T-helper 9 cell (primary cell): ENCODE measurements at places on chromosomes 13 and 19.

GRCh38 chr19:17527326-17527725 lies 15.9 kb downstream of the PGLS start:
- no peak for DNase-seq

- no peak for DNase-seq
Measured at GRCh38 chr13:50576156-50576555, 267.3 kb downstream of the DLEU7 start.

DNA sequence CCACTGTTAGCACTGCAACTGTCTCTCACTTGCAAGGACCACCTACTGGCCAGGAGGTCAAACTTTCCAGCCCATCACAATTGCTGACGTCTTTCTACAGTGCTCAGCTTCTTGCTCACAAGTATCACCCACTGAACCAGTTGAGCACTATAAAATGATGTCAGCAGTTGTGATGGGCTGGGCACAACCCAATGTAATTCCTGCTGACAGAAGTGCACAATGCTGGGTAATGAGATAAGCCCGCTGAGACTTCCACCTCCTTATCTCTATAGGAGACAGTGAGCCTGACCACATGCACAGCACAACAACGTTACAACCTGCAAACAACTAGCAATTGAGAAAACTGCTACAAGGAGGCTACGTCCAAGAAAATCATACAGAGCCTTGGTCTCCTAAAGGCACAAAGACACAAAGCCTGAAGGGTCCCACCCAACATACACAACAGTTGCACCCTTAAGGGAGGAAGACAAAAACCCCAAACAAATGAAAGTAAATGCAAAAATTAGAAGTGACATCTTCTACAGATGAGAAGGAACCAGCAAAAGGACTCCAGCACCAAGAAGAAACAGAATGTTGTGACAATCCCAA lies 273.2 kb downstream of the LIG4 start:
- DNase-seq = no peak

DNA sequence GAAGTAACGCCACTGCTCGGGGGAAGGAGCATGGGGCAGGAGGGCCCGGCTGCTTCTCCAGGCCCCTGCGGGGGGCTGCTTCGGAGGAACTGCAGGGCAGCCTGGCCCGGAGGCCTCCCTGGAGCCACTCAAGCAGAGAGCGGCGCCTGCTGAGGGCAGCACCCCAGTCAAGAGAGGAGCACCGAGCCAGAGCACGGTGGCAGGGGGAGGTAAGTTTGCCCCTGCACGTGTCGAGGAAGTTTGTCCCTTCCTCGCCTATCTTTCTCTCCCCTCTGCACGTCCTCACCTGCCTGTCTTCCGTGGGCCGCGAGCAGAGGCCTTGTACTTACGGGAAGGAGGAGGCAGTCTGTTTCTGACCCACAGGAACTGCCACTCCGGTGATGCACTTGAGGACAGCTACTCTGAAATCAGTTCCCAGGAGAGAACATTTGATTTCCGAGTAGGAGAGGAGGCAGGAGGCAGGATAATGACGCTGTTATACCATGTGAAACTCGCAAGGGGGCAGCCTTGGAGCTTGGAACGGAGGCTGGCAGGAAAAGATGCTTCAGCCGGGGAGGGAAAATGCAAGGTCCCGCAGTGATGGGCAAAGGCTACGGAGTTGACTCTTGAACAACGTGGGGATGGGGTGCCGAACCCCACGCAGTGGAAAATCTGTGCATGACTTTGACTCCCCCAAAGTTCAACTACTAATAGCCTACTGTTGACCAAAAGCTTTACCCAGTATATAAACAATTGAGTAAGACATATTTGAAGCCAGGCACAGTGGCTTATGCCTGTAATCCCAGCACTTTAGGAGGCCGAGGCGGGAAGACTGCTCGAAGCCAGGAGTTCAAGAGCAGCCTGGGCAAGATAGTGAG lies 5.0 kb downstream of the FFAR1 start:
- DNase-seq = peak; percentile 62

DNA sequence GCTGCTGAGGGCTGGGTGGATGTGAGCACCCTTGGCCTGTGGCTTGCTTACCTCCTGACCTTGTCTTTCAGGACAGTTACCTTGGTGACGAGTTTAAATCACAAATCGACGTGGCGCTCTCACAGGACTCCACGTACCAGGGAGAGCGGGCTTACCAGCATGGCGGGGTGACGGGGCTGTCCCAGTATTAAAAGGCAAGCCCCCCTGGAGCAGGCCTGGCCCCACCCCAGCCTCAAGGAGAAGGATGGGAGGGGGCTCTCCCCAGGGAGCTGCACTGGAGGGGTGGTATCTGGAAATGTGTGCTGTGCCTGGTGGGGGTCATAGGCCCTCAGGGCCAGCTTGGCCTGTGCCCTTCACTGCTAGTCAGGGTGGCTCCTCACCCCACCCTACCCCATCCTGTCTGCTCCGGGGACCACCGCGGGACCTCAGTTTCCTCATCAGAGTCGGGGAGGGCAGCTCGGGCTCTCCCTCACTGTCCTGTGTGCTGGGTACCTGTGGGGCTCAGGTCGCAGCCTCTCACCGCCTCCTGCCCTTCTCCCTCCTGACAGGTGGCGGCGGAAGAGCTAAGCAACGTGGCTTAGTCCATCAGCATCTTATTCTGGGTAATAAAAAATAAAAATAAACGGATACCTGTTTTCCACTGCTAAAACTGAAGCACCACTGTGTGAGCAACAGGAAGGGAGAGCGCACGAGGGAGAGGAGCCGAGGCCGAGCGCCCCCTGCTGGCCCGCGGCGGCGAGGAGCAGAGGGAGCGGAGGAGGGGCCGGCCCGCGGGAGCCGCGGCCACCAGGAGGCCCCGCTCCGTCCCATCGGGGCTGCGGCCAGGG lies 29.8 kb downstream of the CERS1 start:
- DNase-seq = peak; percentile 63

DNA sequence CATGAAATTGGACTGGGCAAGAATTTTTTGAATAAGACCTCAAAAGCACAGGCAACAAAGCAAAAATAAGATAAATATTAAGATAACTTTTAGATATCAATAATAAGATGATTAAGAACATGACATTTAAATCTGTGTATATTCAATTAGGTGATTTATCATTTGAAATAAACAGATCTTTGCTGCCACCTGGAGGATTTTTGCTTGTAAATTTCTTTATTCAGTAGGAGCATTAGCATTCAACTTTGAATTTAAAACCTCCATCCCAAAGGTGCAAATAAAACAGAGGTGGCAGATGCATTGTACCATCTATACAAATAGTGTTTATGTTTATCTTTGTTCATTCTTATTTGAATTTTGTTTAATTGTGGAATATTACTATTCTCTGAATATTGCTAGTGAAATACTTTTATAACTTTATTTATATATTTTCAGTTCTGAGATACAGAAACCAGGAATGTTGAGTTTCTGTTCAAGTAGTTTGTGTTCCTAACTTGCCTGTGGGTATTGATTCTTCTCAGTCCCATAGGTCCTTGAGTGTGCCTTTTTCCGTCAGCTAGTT lies 20.9 kb downstream of the COG6 start:
- no peak for DNase-seq

GRCh38 chr13:93603043-93603442 lies 376.4 kb downstream of the GPC6 start:
- DNase-seq = no peak

DNA sequence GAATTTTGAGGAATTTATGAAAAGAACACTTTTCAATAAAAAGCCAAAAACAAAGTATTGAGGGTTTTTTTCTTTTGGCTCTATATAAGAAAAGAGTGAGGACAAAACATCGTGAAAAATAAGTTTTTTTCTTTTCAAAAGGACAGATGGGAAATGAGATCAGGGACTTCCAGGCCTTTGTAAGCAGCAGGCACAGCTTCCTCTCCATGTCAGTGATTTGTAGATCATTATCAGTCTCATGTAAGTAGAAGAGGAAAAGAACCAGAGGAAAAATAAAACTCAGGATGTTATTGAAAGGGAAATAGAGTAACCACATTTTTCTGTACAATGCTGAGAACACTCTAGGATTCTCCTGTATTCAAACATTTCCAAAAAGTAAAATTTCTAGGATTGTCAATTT lies 29.9 kb downstream of the DOCK9 start:
- DNase-seq = no peak

DNA sequence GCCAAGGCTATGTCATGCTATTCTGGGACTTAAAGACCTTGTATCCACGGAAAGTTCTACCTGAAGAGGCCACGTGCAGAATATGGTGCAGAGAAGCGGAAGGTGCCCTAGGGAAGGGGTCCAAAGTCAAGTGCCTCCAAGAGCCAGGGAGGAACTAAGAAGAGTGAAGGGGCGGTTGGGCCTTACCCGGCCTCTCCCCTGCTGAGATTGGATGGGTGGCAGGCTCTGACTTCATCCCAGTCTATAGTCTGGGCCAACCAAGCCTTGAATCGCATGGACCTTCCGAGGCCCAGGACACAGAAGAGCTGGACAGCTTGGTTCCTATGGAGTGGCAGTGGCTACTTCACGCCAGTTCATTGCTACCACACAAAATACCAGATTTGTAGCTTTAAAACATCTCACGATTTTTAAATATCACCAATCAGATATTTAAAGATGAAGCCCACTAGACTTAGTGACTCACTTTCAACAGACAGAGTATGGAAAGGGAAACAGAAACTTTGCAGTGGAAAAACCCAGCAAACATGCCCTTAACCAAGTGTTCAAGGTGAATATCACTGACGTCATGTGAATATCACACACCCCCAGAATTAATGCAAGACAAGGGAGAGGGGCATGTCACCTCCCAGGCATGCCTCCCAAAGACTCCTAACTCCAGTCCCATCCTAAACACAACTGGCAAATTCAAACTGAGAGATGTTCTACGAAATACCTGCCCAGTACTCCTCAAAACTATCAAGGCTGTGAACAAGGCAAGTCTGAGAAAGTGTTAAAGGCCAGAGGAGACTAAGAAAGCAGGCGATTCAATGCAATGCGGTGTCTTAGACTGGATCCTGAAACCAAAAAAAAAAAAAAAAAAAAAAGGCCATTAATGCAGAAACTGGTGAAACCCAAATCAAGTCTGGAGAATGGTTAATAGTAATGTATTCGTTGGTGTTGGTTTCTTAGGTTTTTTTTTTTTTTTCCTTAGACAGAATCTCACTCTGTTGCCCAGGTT lies 10.2 kb downstream of the C19orf12 start:
- DNase-seq = no peak

DNA sequence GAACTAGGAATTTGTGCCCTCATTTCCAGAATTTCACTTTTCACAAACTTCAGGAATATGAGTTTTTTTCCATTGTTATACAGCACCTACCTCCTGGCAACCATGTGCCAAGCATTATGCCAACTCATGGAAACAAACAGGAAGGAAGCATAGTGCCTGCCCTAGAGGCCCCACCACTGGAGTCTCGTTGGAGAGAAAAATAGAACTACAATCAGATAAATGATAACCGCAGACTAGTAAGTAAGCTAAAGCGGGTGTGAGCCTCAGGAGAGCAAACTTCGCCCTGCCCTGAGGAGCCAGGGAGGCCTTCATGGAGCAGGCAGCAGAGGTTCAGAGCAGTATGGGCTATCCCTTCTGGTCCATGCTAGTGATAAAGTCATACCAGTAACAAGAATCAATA lies 75.9 kb downstream of the FRY start:
- DNase-seq = no peak

- no peak for DNase-seq
Measured at GRCh38 chr13:112136095-112136494, 69.1 kb downstream of the SOX1 start.

DNA sequence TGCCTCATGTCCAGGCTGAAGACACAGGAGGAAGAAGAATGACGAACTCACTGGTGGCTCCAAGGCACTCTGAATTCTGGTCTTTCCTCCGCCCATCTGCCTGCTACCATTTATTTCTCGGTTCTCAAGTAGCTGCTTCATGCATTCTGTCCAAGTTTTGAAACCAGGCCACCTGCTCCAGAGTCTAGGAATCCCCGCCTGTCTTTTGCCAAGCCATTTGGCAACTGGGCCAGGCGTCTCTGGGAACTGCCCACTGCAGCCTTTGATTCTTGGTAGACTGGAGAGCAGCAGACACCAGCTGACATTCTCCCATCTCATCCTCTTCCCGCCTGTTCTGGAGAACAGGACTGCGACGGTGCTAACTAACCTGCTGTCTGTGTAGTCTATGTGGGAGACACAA lies 10.8 kb downstream of the SLC35E1 start:
- DNase-seq = no peak

DNA sequence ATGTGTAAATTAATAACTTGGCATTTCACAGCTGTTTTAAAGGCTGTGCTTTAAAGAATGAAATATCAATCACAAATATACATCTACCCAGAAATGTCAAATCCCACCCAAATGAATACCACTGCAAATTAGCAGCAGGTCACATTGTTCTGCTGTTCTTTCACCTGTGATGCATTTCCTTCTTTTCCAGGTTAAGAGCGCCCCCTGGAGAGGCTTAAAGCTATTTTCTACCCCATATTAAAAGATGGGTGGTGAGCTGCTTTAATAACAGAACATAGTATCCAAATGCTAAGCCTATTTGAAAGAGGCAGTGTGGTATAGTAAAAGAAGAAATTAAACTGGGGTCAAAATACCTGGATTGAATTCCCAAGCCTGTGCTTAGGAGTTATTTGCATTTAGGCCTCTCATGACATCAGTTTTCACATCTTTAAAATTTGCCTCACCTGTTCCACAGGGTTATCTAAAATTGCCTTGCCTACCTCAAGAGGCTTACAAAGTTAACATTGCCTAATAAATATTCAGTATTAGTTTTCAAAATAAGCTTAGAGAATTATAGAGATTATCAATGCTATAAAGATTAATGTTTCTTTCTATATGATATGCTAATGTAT lies 396.9 kb upstream of the SLITRK5 start:
- no peak for DNase-seq

GRCh38 chr19:13839130-13839937 lies 37.6 kb upstream of the NANOS3 start:
- DNase-seq = peak; percentile 77
